ENCODE measurements at places on chromosomes 11 and 22.
A peak's percentile ranks its signal among the peaks of the same experiment; 100 is the strongest.

GRCh38 chr22:35537232-35537631 is 3.4 kb upstream of the RASD2 start:
- DNase-seq: no peak

GRCh38 chr11:30329150-30329940 is 6.4 kb downstream of the ARL14EP start:
- DNase-seq: no peak

GRCh38 chr11:27882066-27882697 is 181.9 kb upstream of the BDNF start:
- peak; percentile 19 for DNase-seq

DNA sequence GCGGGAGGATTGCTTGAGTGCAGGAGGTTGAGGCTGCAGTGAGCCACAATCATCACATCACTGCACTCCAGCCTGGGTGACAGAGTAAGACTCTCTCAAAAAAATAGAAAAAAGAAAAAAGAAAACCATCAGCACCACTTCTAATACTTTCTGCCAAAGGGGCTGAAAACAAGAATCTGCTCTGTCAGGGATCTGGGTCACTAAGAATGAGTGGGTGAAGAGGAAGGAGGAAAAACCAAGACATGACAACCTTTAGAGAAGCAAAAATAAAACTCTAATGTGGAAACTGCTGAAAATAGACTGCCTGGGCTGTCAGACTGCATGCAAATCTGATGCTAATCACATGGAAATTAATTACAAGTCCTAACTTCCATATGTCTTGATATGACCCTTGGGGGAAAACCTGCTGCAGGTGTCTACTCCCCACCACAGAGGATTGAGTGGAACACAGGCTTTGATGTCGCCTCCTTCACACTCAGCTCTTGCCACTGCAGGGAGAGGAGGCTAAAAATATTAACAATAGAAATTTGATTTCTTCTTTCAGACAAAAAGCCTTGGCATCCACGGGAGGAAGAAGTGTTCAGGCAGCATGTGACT is 62.5 kb upstream of the CRTAM start:
- DNase-seq: no peak

DNA sequence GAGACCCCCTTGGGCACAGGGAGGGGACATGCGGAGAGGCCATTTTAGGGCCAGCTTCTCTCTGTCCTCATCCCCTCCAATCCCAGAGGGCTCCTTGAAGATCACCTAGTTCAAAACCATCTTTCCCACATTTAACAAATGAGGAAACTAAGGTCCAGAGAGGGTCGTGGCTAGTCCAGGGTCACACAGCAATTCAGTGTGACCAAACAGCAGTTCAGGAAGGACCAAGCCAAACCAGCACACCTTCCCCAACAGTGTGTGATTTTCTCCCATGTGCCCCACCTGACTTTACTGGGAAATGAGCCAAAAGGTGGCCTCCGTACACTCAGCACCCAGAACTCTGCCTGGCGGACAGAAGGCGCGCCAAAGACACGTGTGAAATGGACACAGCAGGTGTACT is 51.3 kb downstream of the CACNA1I start:
- DNase-seq: no peak

DNA sequence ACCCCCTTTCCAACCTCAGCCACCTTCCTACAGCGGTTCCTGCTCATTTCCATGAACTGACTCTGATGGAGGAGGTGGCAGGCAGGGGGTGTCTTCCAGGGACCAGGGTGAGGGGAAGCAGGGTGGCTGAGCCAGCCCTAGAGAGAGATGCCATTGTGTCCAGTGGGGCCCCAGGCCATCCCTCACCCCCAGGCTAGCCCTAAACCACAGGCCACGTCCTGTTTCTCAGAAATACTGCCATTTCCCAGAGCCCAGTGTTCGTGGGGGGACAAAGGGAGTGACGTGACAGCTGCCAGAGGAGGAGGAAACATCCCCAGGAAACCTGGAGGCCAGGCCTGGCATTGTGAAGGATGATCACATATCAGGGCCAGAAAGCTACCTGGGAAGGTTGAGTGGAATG is 39.5 kb downstream of the CHRDL2 start:
- no peak for DNase-seq

- DNase-seq: peak; percentile 56
Observed at GRCh38 chr22:38203090-38203810, 1.5 kb downstream of the MAFF start.

DNA sequence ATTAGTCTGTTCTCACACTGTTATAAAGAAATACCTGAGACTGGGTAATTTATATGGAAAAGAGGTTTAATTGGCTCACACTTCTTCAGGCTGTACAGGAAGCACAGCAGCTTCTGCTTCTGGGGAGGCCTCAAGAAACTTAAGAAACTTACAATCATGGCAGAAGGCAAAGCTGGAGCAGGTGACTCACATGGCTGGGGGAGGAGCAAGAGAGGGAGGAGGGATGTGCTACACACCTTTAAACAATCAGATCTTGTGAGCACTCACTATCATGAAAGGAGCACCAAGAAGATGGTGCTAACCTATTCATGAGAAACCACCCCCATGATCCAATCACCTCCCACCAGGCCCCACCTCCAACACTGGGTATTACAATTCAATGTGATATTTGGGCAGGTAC is 381.6 kb downstream of the ETS1 start:
- DNase-seq: no peak

DNA sequence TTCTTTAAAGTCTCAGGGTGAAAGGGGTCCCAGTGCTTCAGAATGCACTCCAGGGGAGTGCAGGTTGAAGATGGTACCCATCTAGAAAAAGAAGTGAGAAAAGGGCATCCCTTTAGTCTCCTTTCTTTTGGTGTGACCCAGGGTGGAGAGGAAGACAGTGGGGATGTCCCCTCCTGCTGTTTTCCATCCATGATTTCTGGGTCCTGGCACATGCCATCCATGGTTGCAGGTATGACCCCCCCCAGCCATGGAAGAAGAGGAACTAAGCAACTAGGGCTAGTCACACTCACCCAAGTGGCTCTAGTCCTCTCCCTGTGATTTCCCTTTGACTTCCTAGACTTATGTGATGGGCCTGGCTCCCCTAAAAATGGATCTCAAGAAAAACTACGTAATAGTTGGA is 15.9 kb upstream of the EI24 start:
- no peak for DNase-seq

GRCh38 chr22:43622886-43623285 is 189.2 kb downstream of the EFCAB6 start:
- no peak for DNase-seq

DNA sequence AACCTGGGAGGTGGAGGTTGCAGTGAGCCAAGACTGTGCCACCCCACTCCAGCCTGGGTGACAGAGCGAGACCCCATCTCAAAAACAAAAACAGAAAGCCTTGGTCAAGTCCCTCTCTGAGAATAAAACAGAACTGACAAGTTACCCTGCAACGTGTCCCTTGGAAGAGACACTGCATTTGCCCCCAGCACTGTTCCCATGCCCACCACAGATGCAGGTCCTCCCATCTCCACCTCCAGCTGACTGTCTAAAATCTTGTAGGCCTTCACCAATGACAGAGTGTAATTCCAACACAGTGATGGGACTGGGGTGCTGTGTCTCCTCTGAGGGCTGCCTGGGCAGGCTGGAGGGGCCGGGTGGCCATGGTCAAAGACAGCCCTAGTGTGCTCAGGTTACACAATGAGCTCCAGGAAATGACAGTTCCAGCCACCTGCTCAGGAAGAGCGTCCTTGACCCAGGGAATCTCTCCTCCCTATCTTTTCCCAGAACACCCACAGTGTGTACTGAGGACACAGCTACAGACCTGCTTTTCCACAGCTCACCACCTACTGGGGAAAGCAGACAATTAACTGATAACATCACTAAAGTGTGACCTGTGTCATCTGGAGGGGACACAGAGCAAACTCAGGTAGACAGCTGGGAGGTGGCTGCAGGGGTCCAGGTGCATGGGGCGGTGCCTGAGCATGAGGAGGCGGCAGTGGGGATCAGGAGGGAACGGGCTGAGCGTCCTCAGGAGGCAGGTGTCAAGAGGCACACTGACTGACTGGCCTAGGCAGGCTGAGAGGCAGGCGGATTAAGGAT is 56.4 kb downstream of the ARFGAP3 start:
- DNase-seq: no peak

DNA sequence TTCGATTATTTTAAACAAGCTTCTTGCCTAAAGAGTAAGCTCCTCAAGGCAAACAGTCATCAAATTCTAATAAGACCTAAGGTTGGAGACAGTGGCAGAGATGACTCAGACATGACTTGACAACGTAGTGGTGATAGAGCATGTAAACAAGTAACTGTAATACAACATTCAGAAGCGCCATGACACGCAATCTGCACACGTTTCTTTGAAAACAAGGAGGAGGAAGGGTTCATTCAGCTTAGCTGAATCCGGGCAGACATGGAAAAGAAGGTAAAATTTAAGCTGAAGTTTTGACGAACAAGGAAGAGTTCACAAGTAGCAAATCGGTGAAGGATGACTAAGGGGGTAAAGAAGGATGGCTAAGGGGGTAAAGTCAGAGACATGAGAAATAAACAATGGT is 152.4 kb upstream of the ZC3H12C start:
- DNase-seq: peak; percentile 97

GRCh38 chr11:126345759-126346585 is 9.5 kb upstream of the ST3GAL4 start:
- peak; percentile 76 for DNase-seq

DNA sequence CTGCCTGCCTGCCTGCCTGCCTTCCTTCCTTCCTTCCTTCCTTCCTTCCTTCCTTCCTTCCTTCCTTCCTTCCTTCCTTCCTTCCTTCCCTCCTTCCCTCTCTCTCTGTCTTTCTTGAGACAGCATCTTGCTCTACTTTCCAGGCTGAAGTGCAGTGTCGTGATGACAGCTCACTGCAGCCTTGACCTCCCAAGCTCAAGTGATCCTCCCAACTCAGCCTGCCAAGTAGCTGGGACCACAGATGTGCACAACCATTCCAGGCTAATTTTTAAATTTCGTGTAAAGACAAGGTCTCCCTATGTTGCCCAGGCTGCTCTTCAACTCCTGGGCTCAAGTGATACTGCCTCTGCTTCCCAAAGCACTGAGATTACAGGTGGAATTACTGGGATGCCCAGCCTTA is 328.2 kb upstream of the SORL1-AS1 start:
- no peak for DNase-seq

DNA sequence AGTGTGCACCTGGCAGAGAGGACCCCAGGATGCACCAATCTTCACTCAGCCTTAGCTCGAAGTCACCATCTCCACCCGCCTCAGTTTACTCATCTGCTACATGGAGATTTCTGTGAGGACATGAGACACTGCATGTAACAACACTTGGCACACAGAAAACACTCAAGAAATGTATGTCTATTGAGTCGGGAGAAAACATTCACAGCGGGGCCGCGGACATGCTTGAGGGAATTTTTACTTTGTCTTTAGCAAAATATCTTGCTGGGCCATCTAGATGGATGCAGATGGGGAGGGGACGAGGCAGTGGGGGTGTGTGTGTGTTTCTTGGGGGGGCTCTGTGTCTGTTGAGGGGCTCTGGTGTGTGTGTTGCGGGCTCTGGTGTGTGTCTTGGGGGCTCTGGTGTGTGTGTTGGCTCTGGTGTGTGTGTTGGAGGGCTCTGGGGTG is 28.4 kb upstream of the RFPL3 start:
- DNase-seq: no peak

GRCh38 chr11:35311331-35311730 is 108.0 kb downstream of the SLC1A2 start:
- DNase-seq: no peak

- DNase-seq: peak; percentile 39
Observed at GRCh38 chr11:9347100-9347499, 32.7 kb upstream of the TMEM41B start.

DNA sequence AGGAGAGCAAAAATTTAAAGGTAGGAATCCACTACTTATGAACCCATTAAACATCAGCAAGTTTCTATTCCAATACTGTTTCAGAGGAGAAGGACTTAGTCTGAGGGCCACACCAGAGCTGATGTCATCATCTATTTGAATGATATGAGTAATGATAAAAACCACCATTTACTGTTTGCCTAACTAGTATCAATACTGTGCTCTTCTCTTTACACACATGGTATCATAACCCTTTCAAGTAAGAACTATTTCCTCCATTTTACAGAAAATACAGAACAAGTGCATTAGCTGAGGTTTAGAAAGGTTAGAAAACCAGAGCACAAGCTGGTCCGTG is 651.3 kb upstream of the KIRREL3 start:
- peak; percentile 18 for DNase-seq

- no peak for DNase-seq
Observed at GRCh38 chr11:44548032-44548695, 17.3 kb upstream of the CD82 start.

- no peak for DNase-seq
Observed at GRCh38 chr11:113481672-113482071, 6.5 kb upstream of the DRD2 start.

- DNase-seq: no peak
Observed at GRCh38 chr11:72079819-72080325, 470 bp downstream of the NUMA1 start.

DNA sequence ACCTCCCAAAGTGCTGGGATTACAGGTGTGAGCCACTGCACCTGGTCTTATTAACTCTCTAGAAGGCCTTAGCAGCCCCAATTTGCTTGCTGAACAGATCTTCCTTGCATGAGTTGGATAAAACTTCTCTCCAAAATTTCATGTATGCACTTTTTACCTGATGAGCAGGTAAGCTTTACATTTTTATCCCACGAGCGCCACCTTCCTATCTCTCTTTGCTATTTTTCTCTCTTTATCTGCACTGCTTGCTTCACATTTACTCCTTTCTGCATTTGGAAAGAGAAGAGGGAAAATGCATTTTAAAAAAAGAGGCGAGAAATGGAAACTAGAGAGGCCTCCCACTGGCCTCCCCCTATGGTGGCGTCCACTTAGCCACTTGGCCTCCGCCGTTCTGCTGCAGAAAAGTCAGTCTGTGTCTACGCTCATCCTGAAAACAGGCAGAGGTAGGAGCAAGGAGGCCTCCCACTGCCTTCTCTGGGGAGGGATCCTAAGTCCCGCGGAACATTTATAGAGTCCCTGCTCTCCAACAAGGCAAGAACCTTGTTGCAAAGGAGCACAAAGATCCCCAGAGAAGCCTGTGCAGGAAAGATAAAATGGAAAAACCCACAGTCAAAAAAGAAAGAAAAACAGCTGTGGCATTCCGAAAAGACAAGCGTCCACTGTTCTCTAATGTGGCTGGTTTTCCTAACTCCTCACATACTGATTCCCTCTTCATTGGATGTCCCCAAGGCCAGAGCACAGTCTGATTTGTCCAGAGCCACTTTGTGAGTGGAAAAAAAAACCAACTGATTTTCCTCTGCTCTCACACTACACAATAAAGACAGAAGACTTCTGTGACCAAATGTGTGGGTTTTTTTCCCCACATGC is 62.2 kb upstream of the INCENP start:
- no peak for DNase-seq

GRCh38 chr11:5736396-5736795 is at the start of gene OR56B1:
TSS of gene OR56B1 (plus strand) at chr11:5736448. CDS start at chr11:5736517, 69 bp downstream.
- no peak for DNase-seq

GRCh38 chr11:73428699-73429098 is 52.5 kb downstream of the RELT start:
- no peak for DNase-seq

GRCh38 chr11:5808500-5809121 is at the start of gene OR52N2:
TSS of gene OR52N2 (plus strand) at chr11:5808924. CDS start at chr11:5820336, 11,412 bp downstream.
- DNase-seq: peak; percentile 77

GRCh38 chr11:15707971-15708370 is 593.2 kb downstream of the INSC start:
- peak; percentile 66 for DNase-seq

Measured in mesenchymal stem cell (in vitro differentiated cells and primary cell).